Activated naive CD8-positive, alpha-beta T cell treated with anti-CD3 and anti-CD28 coated beads for 36 hours (primary cell): ENCODE measurements at places on chromosomes 4 and X. TPM values are rescaled to one million over a fixed set of nuclear protein-coding genes. Genes with fewer than 3 reads are reported as not detected.

The EVC2 gene
- total RNA-seq: 0.04 TPM

The RHOXF2 gene
- total RNA-seq: not detected

The MAGEE1 gene
- 4.6 TPM for total RNA-seq

GRCh38 chrX:48578661-48579128 is 4.4 kb downstream of the RBM3 start:
- peak overlapping the region; percentile 54 for H3K27ac ChIP-seq
- peaks cover 46% of the 10 kb centered on the region for H3K36me3 ChIP-seq
- H3K4me1 ChIP-seq: peaks cover 20% of the 10 kb centered on the region

- H3K27ac ChIP-seq: no peak overlapping the region
- no peak overlapping the region for H3K4me3 ChIP-seq
- H3K36me3 ChIP-seq: no peaks in the 10 kb centered on the region
- DNase-seq: no peak
Measured at GRCh38 chrX:1851527-1851926, 236.7 kb downstream of the ASMT start.

DNA sequence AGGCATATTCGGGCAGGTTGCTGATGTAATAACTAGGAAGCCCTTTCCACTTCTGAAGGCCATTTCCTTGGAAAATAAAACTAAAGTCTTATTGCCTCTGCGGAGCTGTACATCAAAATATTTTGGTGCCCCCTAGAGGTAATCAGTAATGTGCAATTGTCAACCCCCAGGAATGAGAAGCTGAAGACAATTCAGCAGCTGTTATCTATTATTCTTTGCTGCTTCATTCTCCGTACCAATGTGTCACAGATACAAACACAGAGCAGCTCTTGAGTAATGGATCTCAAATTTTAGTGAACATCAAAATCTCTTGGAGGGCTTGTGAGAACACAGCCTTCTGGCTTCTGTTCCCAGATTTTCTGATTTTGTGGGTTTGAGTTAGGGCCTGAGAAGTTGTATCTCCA is 3.5 kb upstream of the SLIT2 start:
- H3K36me3 ChIP-seq: no peaks in the 10 kb centered on the region
- no peak for DNase-seq
- peaks cover 4% of the 10 kb centered on the region for H3K4me1 ChIP-seq
- H3K4me3 ChIP-seq: no peak overlapping the region

- no peaks in the 10 kb centered on the region for H3K36me3 ChIP-seq
- peaks cover 31% of the 10 kb centered on the region for H3K27me3 ChIP-seq
- no peak overlapping the region for H3K4me3 ChIP-seq
- no peak overlapping the region for H3K27ac ChIP-seq
- peaks cover 4% of the 10 kb centered on the region for H3K4me1 ChIP-seq
- no peak for DNase-seq
Measured at GRCh38 chr4:6342530-6343293, 73.1 kb downstream of the WFS1 start.

DNA sequence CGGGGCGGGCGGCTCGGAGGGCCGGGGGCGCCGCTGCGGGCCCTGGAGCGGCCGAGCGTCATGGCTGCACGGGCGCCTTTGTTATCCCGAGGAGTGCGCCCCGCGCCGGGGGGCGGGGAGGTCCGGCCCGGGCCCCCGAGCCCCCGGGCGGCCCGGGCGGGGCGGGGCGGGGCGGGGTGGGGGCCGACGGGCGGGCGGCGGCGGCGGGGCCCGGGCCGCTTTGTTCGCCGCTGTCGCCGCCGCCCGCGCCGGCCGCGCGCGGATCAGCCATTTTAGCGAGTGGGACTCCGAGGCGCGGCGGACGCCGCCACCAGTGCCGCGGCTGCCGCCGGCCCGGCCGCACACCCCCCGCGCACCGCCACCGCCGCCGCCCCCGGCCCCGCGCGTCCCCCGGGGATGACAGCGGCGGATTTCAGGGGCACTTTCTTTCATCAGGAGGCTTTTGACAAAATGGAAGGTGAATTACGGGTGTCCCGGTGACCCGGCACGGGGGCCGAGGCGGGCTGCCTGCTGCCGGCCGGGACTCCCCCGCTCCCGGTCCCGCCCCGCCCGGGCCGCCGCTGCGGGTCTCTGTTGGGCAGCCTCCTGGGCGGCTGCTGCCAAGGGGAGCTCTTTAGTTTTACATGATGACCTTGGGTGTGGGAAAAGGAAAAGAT is 1.2 kb downstream of the HMGB3 start:
- DNase-seq: peak; percentile 7
- H3K27ac ChIP-seq: peak overlapping the region; percentile 65
- H3K4me1 ChIP-seq: peaks cover 3% of the 10 kb centered on the region
- peaks cover 29% of the 10 kb centered on the region for H3K27me3 ChIP-seq

DNA sequence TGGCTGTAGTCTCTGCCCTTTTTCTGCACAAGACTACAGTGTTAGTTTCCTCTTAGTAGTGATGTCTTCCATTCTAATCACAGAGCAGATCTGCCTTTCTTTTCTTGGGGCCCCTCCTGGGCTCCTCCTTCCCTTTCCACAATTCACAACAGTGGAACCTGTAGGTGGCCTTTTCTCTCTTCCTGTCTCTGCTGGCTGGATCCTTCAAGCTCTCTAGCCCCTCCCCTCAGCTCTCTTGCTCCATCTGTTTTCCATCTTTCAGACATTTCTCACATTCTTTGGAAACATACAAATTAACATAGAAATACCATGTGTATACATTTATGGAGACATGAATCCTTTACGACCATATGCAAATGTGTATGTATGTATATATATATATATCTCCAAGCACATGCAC is 304 bp upstream of the SPIN2A start:
- H3K36me3 ChIP-seq: no peaks in the 10 kb centered on the region
- DNase-seq: no peak
- H3K27me3 ChIP-seq: no peaks in the 10 kb centered on the region
- no peak overlapping the region for H3K27ac ChIP-seq
- no peak overlapping the region for H3K4me3 ChIP-seq

The MAGEB10 gene
- not detected for total RNA-seq

- no peak overlapping the region for H3K4me3 ChIP-seq
- H3K36me3 ChIP-seq: no peaks in the 10 kb centered on the region
- no peaks in the 10 kb centered on the region for H3K4me1 ChIP-seq
- H3K27ac ChIP-seq: no peak overlapping the region
Measured at GRCh38 chrX:14546190-14546589, 16.9 kb downstream of the GLRA2 start.

The NIPAL1 gene
- total RNA-seq: 2.9 TPM

The SLC6A8 gene
- 0.68 TPM for total RNA-seq

GRCh38 chr4:112751447-112751846 is 114.5 kb downstream of the LARP7 start:
- H3K27me3 ChIP-seq: peaks cover 14% of the 10 kb centered on the region
- no peak overlapping the region for H3K27ac ChIP-seq
- no peak for DNase-seq
- H3K4me1 ChIP-seq: peaks cover 11% of the 10 kb centered on the region
- no peaks in the 10 kb centered on the region for H3K36me3 ChIP-seq
- no peak overlapping the region for H3K4me3 ChIP-seq

GRCh38 chr4:39821951-39822350 is 124.0 kb downstream of the UBE2K start:
- peaks cover 9% of the 10 kb centered on the region for H3K36me3 ChIP-seq
- no peak for DNase-seq
- peaks cover 3% of the 10 kb centered on the region for H3K4me1 ChIP-seq
- H3K27ac ChIP-seq: peak overlapping the region; percentile 1
- no peaks in the 10 kb centered on the region for H3K27me3 ChIP-seq
- H3K4me3 ChIP-seq: no peak overlapping the region

DNA sequence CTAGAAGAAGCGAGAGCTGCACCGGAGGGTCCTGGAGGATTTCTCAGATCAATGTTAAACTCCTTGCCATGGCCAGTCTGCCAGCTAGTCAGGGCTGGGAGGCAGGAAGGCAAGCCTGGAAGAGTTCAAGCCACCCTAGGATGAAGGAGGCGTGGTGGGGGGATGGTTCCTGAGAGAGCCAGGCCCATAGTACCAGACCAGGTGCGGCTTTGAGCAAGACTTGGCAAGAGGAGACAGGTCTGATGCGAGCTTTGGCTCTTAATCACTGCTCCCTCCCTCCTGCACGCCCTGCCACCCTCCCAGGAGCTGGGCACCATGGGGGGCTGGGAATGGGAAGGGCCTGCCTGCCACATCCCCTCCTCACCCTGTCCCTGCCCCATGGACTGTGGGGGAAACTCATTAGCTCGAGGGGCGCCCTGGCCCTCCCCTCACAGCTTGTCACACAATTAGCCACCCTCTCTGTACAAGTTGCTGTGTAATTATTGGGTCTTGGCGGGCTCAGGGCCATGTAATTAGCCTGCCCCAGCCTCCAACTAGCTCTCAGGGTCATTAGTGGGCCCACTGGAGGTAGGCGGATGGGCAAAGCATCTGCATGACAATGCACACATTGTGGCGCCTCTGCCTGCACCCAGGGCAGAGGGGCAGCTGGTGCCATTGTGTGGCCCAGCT is 50.3 kb downstream of the EFNB1 start:
- H3K36me3 ChIP-seq: no peaks in the 10 kb centered on the region
- no peak for DNase-seq
- H3K4me3 ChIP-seq: no peak overlapping the region
- H3K4me1 ChIP-seq: no peaks in the 10 kb centered on the region
- H3K27ac ChIP-seq: no peak overlapping the region
- no peaks in the 10 kb centered on the region for H3K27me3 ChIP-seq

DNA sequence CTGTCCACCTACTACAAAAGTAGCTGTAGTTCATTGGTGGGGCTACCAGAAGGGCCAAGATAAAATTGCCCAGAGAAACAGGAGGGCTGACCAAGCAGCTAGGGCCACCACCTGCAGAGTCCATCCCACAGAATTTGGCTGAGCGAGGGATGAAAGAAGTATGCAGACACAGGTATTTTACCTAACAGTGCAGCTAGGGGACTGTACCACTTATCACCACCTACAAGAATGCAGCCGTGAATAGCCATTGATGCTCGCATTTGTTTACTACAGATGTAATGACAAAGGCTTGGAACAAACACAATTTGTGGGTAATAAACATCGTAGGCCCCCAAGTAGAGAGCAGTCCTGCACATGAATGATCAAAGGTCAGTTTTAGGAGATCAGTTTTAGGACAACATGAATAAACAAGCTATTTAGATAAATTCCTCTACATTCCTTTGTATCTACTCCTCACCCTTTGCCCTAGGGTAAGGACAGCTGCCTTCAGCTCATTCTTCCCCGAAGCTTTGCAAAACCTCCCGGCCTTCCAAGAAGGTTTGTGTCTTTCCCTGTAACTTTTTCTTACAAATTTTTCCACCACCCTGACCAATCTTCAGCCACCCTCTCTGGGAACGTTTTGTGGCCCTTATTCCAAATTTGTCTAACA is 49.5 kb downstream of the ZNF718 start:
- no peak for DNase-seq
- peaks cover 65% of the 10 kb centered on the region for H3K36me3 ChIP-seq
- no peaks in the 10 kb centered on the region for H3K4me1 ChIP-seq
- no peaks in the 10 kb centered on the region for H3K27me3 ChIP-seq
- no peak overlapping the region for H3K4me3 ChIP-seq

DNA sequence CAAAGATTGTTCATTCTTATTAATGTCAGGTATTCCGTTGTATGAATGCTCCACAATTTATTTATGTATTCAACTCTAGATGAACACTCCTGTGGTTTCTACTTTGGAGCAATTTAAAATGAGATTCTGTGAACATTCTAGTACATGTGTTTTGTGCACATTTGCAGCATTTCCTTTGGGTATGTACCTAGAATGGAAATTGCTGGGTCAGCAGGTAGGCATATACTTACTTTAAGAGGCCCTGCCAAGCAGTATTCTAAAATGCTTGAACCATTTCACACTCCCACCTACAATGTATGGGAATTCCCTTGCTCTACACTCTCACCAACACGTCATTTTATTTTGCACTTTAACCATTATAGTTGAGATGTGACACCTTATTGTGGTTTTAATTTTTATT is 59.4 kb upstream of the MAGEB2 start:
- no peak overlapping the region for H3K4me3 ChIP-seq
- no peaks in the 10 kb centered on the region for H3K36me3 ChIP-seq
- no peaks in the 10 kb centered on the region for H3K27me3 ChIP-seq
- H3K4me1 ChIP-seq: no peaks in the 10 kb centered on the region
- DNase-seq: no peak

The SRPX gene
- not detected for total RNA-seq

DNA sequence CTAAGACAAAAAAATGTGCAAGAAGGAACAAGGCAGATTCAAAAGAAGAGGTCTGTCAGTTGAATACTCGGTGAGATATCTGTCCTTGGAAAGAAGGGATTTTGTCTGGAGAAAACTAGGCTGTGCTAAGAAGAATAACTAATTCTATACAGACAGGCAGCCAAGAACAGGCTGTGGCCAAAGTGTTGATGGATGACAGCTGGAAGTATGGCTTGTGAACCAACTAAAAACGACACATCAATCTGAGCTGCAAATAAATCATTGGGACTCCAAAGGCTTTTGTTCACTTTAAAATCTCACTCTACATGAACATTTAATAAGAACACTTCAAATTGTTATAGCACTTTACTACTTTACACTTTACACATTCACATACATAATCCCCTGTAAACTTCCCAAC is 70.5 kb upstream of the IGSF1 start:
- H3K36me3 ChIP-seq: no peaks in the 10 kb centered on the region
- H3K4me1 ChIP-seq: no peaks in the 10 kb centered on the region
- H3K27ac ChIP-seq: no peak overlapping the region
- DNase-seq: no peak
- no peaks in the 10 kb centered on the region for H3K27me3 ChIP-seq

GRCh38 chr4:17761062-17761461 is 20.4 kb downstream of the FAM184B start:
- H3K4me3 ChIP-seq: no peak overlapping the region
- no peak overlapping the region for H3K27ac ChIP-seq
- peaks cover 6% of the 10 kb centered on the region for H3K4me1 ChIP-seq
- H3K36me3 ChIP-seq: no peaks in the 10 kb centered on the region

- H3K27ac ChIP-seq: no peak overlapping the region
- DNase-seq: no peak
- H3K27me3 ChIP-seq: no peaks in the 10 kb centered on the region
- no peaks in the 10 kb centered on the region for H3K4me1 ChIP-seq
- no peaks in the 10 kb centered on the region for H3K36me3 ChIP-seq
Measured at GRCh38 chrX:129534816-129535578, 5.1 kb upstream of the OCRL start.

DNA sequence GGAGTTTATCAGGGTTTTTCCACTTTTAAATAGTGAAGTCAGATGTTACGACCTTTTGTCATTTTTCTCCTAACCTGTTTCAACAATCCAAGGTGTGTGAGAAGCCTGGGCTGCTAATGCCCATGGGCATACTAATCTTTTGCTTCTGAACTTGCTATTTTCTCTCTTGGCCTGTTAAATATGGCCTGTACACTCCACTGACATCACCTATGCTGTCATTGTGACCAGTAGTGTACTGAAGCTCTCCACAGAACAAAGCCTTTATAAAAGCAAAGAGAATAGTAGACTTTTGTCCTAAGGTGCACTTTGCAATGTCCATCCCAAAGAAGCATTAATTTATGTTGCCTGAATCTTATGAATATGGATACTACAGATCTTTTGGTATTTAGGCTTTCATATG is 1490.5 kb downstream of the STIM2 start:
- H3K27me3 ChIP-seq: no peaks in the 10 kb centered on the region
- H3K4me3 ChIP-seq: no peak overlapping the region
- no peaks in the 10 kb centered on the region for H3K36me3 ChIP-seq
- no peaks in the 10 kb centered on the region for H3K4me1 ChIP-seq
- no peak for DNase-seq

GRCh38 chr4:149280806-149281205 is 534.8 kb downstream of the IQCM start:
- no peaks in the 10 kb centered on the region for H3K36me3 ChIP-seq
- H3K27me3 ChIP-seq: peaks cover 4% of the 10 kb centered on the region
- no peak for DNase-seq
- no peak overlapping the region for H3K27ac ChIP-seq
- no peak overlapping the region for H3K4me3 ChIP-seq
